ENCODE measurements at places on chromosomes 1 and 21.

GRCh38 chr1:174974711-174975119 is 25.0 kb upstream of the CACYBP start:
- no peak for DNase-seq

- no peak for DNase-seq
Observed at GRCh38 chr1:83827741-83828140, 171.2 kb downstream of the TTLL7 start.

- no peak for DNase-seq
Observed at GRCh38 chr1:26203642-26204318, 13.4 kb downstream of the CATSPER4 start.

- DNase-seq, result no peak
Observed at GRCh38 chr1:237227476-237227875, 185.5 kb downstream of the RYR2 start.

DNA sequence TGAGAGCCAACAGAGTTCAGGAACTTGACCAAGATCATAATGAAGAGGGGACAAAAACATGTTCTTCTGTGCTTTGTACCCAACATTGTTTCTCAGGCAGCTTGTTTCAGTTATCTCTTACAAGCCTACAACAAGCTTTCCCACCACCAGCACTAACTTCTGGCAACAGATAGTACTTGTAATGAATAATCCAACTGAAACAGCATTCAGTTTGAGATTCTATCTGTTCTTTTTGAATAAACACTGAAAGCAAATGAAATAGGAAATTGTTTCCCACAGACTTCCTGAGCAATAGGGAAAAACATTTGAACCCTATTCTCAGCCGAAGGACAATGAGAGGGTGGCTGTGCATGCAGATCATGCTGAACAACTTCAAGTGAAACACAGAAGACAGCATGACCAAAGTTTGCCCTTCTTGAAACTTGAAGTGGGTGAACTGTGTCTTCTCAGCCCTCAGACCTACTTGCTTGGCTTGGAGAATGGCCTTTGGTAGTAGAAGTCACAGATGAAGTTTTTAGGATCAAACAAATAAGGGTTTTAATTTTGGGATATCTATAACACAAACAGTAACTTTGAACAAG is 11.2 kb upstream of the HOOK1 start:
- no peak for DNase-seq

- DNase-seq, result no peak
Observed at GRCh38 chr1:154213274-154213673, 7.1 kb upstream of the CFAP141 start.

- DNase-seq, result no peak
Observed at GRCh38 chr1:117573386-117574023, 32.3 kb upstream of the TENT5C start.

DNA sequence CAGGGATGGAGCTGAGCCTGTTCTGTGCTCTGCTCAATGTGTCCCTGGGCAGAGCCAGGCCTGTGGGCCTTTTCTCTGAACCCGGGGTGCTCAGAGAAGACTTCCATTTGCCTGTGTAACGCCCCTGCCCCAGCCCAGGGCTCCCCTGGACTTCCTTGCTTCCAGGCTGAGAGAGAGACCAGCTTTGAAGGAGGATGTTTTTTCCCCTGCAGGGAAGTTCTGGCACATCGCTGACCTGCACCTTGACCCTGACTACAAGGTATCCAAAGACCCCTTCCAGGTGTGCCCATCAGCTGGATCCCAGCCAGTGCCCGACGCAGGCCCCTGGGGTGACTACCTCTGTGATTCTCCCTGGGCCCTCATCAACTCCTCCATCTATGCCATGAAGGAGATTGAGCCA is 10.2 kb downstream of the SMPDL3B start:
- DNase-seq, result no peak

DNA sequence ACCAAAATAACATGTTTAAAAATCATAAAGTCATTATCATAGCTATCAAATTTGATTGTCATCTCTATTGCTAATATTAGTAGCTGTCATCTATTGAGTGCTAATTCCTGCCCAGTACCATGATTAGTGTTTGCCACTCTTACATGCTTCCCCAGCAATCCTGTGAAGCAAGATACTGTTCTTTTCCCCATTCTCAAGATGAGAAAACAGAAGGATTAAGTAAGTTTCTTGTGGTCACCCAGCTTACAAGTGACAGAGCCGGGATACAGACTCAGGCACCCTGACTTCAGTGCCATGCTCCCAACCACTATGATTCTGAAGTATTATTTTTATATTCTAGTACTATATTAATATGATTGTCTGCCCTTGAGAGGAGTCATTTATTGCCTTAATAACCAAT is 36.5 kb downstream of the LRRC8C start:
- DNase-seq, result no peak

- DNase-seq, result no peak
Observed at GRCh38 chr1:171107262-171107940, 16.7 kb downstream of the FMO3 start.

GRCh38 chr1:5810131-5810530 is 182.1 kb downstream of the NPHP4 start:
- no peak for DNase-seq

DNA sequence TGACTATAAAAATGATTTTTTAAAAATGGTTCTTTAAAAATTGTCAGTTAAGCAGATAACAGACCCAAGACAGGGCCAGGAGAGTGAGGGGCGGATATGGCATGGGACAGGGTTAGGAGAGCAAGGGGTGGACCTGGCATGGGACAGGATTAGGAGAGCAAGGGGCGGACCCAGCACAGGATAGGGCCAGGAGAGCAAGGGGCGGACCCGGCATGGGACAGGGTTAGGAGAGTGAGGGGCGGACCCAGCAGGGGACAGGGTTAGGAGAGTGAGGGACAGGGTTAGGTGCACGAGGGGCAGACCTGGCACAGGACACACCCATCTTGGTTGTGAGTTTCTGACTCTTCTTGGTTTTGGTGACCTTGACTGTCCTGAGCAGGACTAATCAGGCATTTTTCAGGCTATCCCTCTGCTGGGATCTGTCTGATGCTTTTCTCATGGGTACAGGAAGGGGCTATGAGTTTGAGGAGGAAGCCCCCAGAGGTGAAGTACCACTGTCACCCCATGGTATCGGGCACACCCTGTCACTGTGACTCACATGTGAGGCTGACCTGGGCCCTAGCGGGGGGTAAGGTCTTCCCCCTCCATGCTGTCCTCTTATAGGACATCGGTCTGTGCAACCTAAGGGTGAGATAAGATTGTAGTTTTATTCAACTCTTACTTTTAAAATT is 159.0 kb upstream of the COL6A1 start:
- DNase-seq, result no peak

DNA sequence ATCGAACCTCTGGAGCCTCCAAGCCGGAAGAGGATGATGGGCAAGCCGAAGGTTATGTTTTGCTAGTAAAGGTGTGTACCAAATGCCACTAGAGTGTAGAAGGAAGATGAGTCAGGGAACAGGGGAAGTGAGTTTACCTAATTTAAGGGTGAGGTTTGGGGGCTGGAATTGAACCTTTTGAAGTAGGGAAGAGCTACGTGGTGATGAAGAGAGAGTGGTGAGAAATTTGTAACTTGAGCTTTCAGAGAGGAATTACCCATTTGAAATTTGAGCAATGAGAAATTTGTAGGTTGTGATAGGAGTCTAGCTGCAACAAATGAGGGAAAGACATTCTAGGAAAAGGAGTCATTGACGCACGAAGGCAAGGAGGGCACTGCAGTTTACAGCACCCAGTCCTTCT is 70.0 kb upstream of the TENT5C start:
- no peak for DNase-seq

DNA sequence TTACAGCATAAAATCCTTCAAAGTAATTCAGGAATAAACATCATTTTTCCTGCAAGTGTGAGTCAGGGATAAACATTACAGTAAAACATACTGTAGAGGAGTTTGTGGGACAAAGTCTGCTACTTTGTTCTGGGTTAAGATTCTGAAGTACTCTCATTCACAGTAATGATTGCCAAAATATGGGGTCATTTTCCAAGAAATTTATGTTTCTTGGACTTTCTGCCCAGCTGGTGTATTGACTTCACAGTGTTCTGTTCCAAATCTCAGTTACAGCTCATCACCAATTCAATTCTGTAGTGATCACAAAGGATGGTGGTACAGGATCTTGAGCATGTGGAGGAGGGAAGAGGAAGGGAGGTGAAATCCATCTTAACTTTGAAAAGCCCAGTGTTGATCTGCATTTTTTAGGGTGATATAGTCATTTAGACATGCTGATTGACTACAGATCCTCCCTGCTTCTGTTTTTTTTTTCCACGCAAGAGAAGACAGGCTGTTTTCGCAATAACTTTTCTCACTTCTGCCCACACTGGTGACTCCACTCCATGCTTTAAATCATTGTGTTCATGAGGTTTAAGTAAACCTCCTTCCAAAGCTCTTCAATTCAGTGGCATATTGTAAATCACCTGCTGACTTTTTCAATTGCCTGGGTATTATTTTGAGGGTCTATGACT is 60.4 kb upstream of the C1orf53 start:
- no peak for DNase-seq

GRCh38 chr1:81803431-81804110 is 2.8 kb downstream of the ADGRL2 start:
- no peak for DNase-seq

DNA sequence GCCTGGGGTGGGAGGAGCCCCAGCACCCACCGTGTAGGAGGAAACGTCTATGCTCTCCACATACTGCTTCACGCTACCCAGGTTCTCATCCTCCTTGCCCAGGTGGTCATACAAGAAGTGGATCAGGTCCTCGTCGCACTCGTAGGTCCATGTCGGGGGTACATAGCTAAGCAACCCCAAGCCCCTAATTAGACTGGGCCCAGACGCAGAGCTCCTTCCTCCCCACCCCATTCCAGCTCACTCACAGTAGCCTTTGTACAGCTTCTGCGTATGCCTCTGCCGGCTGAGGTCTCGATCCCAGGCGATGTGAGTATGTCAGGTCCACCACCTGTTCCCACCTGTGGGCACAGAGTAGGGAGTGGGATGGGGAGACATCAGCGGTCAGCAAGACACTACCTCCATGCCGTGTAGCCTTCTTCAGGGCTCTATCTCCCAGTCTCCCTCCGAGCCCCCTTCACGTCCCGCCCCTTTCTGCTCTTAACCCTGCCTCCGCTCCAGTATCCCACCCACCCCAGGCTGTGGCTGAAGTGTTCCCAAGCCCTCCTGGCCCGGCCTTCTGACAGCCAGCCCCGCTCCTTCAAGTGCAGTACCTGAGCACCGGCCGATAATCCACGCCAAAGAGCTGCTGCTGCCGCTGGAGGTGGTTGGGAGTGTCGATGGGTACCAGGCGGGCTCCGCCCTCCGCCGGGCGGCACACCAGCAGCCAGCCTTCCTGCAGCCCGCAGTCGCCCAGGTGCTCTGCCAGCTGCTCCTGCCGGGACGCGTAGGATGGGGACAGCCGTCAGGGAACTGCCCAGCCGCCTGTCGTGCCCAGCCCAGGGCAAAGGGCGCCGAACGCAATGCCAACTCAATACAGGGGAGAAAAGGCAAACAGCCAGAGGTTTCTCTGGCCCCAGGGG is 919 bp downstream of the HECTD3 start:
- DNase-seq, result no peak

GRCh38 chr1:9362488-9362887 is 69.8 kb downstream of the SPSB1 start:
- no peak for DNase-seq

DNA sequence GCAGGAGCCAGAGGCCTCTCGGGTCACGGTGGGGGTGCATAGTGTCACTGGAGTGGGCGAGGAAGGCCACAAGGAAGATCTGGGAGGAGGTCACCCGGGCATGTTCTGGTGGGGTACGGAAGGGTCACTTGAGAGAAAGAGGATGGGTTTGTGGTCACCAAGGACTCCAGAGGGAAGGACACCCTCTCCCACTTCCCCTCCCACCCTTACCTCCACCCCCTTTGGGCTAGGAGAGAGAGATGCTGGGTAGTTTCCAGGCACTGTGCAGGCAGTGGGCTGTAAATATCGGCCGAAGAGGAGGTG is 703 bp downstream of the AMIGO1 start:
- no peak for DNase-seq

DNA sequence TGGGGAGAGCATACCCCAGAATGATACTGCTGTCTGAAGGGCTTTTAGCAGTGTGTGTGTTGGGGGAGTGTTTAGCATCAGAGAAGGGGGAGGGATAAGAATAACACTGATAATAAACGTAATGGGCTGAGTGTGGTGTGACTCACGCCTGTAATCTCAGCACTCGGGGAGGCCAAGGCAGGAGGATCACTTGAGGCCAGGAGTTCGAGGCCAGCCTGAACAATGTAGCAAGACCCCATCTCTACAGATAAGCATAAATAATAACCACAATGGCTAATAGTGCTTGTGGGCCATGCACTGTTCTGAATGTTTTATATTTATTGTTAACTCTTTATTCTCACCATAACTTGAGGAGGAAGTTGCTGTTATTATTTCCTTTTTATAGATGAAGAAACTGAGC is 2.6 kb upstream of the LEFTY2 start:
- DNase-seq, result no peak

DNA sequence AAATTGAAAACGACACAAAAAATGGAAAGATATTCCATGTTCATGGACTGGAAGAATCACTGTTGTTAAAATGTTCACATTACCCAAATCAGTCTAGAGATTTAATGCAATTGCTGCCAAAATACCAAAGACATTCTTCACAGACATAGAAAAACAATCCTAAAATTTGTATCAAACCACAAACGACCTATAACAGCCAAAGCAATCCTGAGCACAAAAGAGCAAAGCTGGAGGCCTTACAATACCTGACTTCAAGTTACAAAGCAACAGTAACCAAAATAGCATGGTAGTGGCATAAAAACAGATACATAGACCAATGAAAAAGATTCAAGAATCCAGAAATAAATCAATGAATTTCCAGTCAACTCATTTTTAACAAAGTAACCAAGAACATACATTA is 1077.3 kb downstream of the KCNT2 start:
- DNase-seq, result no peak

DNA sequence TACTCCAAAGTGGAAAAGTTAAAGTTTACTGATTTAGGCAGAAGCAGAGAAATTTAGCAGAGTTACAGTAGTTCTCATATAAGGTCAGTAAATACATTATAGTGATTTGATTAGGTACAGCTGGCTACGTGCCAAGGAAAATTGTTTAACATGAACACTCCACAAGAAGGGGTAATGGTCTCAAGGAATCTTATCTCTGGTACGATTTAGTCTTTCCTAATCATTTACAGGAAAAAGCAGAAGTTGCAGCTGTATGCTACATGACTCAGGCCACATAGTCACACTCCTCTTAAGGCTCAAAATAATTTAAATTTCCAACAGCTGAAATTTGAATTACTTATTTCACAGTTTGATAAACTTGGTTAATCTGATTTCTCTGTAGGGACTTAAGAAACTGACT is 36.9 kb upstream of the OR2B11 start:
- no peak for DNase-seq

- no peak for DNase-seq
Observed at GRCh38 chr1:220243947-220244346, 28.3 kb downstream of the RAB3GAP2 start.

DNA sequence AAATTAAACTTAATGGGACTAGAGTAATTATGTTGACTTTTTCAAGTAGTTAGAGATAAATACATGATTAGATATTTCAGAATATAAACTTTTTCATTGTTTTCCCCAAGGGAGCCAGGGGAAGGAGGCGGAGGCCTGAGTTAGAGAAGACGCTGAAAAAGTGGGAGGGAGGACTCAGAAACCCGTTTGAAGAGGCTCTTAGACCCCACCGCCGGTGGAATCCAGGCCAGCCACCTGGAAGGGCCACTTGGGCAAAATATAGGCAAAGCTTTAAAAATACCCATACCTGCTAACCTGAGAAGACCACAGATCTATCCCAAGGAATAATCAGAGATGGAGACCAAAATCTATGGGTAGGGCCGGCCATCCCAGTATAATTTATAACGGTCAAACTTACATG is 242.6 kb downstream of the PTPRU start:
- DNase-seq, result no peak

GRCh38 chr21:46250146-46250725 is 21.7 kb upstream of the LSS start:
- no peak for DNase-seq

- no peak for DNase-seq
Observed at GRCh38 chr1:61950418-61950817, 208.1 kb downstream of the PATJ start.

All from activated CD8-positive, alpha-beta memory T cell treated with anti-CD3 and anti-CD28 coated beads for 48 hours (primary cell).